H9 (cell line): ENCODE measurements at places on chromosomes 4 and X. TPM values are rescaled to one million over a fixed set of nuclear protein-coding genes. Genes with fewer than 3 reads are reported as not detected.

OTC gene
- total RNA-seq = not detected in 2 replicates

DTHD1 gene
- not detected in 2 replicates for total RNA-seq

ZNF732 gene
- 13.4 and 13.6 TPM in 2 replicates for total RNA-seq

UGT2B17 gene
- not detected in 2 replicates for total RNA-seq

PASD1 gene
- not detected in 2 replicates for total RNA-seq

VCX3A gene
- 0.28 and 0.35 TPM in 2 replicates for total RNA-seq

- no peak overlapping the region for H3K4me3 ChIP-seq
- H3K27me3 ChIP-seq = no peaks in the 10 kb centered on the region
- no peaks in the 10 kb centered on the region; the same call in 1 of the 2 replicates for H3K4me1 ChIP-seq
Observed at GRCh38 chr4:179285696-179286095, 1843.5 kb upstream of the AGA start.

DNA sequence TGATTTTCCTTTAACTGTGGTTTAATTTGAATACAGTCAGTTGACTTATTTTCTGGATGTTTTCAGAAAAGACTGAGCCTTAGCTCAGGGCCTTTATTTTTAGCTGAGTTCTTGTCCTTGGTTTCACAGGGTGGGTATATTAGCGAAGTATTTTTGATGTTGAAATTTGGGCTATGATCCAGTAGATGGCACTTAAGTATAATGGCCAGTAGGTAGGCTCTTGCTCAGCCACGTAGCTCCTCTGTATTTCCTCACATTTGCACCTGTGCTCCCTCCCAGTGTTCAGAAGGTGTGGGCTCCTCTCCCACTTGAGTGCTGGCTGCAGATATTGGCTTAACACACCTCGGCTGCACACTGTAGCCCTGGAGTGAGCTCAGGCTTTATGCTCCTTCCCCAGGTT is 549.9 kb upstream of the AMOT start:
- H3K27me3 ChIP-seq = no peaks in the 10 kb centered on the region
- H3K4me3 ChIP-seq = no peak overlapping the region
- H3K36me3 ChIP-seq = peaks cover 47% of the 10 kb centered on the region
- no peak overlapping the region for H3K27ac ChIP-seq

- no peaks in the 10 kb centered on the region for H3K27me3 ChIP-seq
- H3K4me1 ChIP-seq = no peaks in the 10 kb centered on the region
- no peak overlapping the region for H3K4me3 ChIP-seq
- H3K36me3 ChIP-seq = peaks cover 8% of the 10 kb centered on the region; the same call in 1 of the 2 replicates
- no peak for DNase-seq
- H3K27ac ChIP-seq = no peak overlapping the region
Observed at GRCh38 chr4:165560941-165561340, 182.1 kb downstream of the CPE start.

DNA sequence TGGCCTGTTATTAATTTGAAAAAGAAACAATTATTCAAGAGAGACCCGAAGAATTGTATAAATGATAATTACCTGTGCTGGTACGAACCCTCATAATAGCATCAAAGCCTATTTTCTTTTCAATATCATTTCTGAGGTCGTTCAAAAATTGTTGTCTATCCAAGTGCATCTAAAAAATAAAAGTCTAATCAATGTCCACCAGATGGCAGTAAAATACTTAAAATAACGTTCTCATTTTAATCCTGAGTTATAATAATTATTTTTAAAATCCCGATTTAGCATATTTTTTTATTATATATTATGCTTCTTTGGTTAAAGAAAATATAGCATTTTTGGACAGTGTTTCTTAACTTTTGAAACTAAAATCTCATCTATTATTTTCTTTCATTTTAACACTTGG is 55.7 kb downstream of the METTL14 start:
- H3K36me3 ChIP-seq = peaks cover 46% of the 10 kb centered on the region
- H3K4me1 ChIP-seq = no peaks in the 10 kb centered on the region; the same call in 1 of the 2 replicates
- no peak overlapping the region for H3K4me3 ChIP-seq
- no peak for DNase-seq
- no peaks in the 10 kb centered on the region for H3K27me3 ChIP-seq
- no peak overlapping the region for H3K27ac ChIP-seq

DNA sequence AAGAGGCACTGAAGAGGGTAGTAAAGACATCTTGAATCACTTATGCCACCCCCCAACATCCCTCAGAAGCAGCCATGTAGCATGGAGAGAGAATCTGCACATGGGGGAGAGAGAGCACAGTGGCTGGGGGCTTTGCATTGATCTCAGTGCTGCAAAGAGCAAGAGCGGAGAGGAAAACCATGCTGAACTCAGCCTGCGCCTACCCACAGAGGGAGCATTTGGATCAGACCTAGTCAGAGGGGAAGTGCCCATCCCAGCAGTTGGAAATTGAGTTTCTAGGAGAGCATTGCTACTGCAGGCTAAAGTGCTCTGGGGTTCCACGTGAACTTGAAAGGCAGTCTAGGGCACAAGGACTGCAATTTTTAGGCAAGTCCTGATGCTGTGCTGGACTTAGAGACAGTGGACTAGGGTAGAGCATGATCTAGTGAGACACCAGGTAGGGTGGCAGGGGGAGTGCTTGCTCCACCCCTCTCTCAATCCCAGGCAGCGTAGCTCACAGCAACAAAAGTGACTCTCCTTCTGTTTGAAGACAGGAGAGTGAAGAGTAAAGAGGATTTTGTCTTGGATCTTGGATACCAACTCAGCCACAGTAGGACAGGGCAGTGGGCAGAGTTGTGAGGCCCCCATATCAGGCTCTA is 9.0 kb upstream of the PROM1 start:
- H3K27ac ChIP-seq = no peak overlapping the region
- DNase-seq = peak; percentile 52
- no peaks in the 10 kb centered on the region for H3K36me3 ChIP-seq

DNA sequence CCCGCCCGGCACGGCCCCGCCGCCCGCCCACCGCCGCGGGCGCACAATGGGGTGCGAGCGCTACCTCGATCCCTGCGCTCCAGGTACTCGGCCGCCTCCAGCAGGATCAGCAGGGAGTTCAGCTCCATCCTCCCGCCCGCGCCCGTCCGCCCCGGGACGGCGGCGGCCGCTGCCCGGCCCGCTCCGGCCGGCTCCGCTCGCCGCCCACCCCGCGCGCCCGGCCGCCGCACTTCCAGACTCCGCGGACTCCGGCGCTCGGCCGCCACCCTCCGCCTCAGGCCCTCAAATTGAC is at the start of gene MXD4:
Gene MXD4, minus strand, starts transcription at position 257 of the 292 bp plus-strand sequence. Its CDS starts 129 bp downstream, at position 128.
- H3K27me3 ChIP-seq = no peaks in the 10 kb centered on the region
- peak within 1 kb of the TSS; percentile 79 for H3K4me3 ChIP-seq
- H3K36me3 ChIP-seq = no peaks in the 10 kb centered on the region
- no peak within 1 kb of the TSS for H3K27ac ChIP-seq
- DNase-seq = no peak

GRCh38 chr4:112418092-112418491 is 97.9 kb downstream of the NEUROG2 start:
- H3K36me3 ChIP-seq = no peaks in the 10 kb centered on the region
- no peaks in the 10 kb centered on the region; the same call in 1 of the 2 replicates for H3K4me1 ChIP-seq

DNA sequence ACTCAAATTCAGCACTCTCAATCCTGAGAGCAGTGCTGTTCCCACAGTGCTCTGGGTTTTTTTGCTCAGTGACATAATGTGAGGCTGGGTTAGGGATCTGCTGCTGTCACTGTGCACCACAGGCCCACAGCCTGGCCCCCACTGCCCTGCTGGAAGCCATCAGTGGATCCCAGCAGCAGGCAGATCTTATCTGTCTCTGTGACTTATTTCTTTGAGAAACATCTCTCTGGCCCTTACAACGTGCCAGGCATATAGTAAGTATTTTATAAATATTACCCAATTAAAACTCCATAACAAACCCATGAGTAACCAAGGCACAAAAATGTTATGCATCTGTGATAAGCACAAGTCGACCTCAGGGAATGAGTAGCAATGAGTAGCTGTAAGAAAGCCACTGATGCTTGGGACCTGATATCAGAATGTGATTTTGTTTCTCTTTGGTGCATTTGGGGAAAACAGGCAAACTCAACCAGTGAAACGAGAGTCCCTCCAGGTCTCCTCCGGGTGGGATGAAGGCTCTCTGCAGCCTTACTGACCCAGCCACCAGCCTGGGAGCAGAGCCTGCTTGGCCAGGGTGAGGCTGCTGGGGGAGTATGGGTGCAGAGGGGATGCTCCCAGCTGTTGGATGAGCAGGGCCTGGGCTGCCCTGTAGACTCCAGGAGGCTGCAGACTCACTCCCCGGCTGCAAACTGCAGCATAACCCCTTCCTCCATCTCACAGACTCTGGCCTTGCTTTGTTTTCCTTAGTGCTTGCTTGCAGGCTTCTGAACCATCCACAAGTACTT is 172.7 kb upstream of the LNX1 start:
- no peak for DNase-seq
- H3K4me1 ChIP-seq = no peaks in the 10 kb centered on the region
- H3K36me3 ChIP-seq = no peaks in the 10 kb centered on the region
- no peaks in the 10 kb centered on the region for H3K27me3 ChIP-seq

DNA sequence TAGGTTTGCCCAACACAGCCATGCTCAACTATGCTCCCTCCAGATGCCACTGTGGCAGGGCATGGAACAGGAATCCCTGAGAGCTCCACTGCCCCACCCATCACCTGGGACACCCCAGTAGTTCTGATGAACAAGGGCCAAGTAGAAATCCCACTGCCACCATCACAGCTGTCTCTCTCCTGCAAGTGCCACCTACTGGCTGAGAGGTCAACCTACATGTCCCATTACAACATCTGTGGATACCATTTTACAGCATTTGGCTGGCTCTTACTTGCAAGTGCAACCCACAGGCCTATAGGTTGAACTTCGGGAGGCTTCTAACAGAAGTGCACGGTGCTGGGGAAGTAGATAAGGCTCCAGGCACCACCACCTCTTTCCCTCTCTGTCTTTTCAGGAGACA is 142.5 kb downstream of the CXXC4 start:
- no peaks in the 10 kb centered on the region for H3K27me3 ChIP-seq
- no peak overlapping the region for H3K4me3 ChIP-seq
- H3K27ac ChIP-seq = no peak overlapping the region
- H3K36me3 ChIP-seq = peaks cover 13% of the 10 kb centered on the region

- H3K4me1 ChIP-seq = peaks cover 8% of the 10 kb centered on the region; the same call in 1 of the 2 replicates
- no peaks in the 10 kb centered on the region for H3K27me3 ChIP-seq
- no peak for DNase-seq
- no peak overlapping the region for H3K4me3 ChIP-seq
- H3K27ac ChIP-seq = no peak overlapping the region
Observed at GRCh38 chr4:145820407-145820806, 118.2 kb downstream of the ZNF827 start.

DNA sequence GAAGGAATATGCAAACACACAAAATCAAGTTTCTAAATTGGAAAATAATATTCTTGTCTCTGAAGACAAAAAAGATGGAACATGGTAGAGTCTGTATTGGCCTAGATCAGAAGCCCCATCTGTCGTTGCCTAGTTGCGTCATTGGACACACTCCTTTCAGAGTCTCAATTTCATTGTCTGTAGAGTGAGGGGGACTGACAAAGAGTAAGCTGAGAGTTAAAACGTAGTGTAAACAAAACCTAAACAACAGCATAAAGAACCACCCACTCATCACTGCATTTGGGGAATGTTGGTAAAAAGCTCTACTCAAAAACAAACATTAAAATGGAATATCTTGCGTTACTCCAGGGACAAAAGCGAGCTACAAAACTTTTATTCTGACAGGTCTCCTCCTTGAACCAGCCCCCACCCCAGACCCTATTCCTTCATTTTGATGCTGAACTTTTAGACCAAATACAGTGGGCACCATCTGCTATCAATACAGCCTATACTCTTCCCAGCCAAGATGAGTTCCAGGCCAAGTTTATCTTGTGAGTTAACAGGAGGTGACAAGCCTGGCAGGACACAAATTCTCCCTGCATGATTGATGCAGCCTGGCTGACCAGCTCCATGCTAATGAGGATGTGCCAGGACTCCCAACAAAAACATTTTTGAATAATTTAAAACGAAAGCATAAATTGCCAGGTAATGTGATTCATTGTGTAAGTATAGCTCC is 125.2 kb downstream of the COL25A1 start:
- H3K4me3 ChIP-seq = no peak overlapping the region
- DNase-seq = no peak
- no peaks in the 10 kb centered on the region for H3K27me3 ChIP-seq
- no peaks in the 10 kb centered on the region for H3K36me3 ChIP-seq
- H3K4me1 ChIP-seq = no peaks in the 10 kb centered on the region

- no peak overlapping the region for H3K27ac ChIP-seq
- peak; percentile 89 for DNase-seq
- H3K4me3 ChIP-seq = no peak overlapping the region
- no peaks in the 10 kb centered on the region for H3K27me3 ChIP-seq
- H3K36me3 ChIP-seq = no peaks in the 10 kb centered on the region; the same call in 2 of the 3 replicates
Observed at GRCh38 chr4:1285790-1286553, 3.7 kb upstream of the MAEA start.

- DNase-seq = no peak
- no peaks in the 10 kb centered on the region for H3K27me3 ChIP-seq
- H3K4me3 ChIP-seq = no peak within 1 kb of the TSS
- no peak within 1 kb of the TSS for H3K27ac ChIP-seq
Observed at GRCh38 chrX:15600745-15601144, at the start of gene ACE2. TSS of gene ACE2 (minus strand) at chrX:15600960. CDS start at chrX:15600911, 49 bp downstream.

DNA sequence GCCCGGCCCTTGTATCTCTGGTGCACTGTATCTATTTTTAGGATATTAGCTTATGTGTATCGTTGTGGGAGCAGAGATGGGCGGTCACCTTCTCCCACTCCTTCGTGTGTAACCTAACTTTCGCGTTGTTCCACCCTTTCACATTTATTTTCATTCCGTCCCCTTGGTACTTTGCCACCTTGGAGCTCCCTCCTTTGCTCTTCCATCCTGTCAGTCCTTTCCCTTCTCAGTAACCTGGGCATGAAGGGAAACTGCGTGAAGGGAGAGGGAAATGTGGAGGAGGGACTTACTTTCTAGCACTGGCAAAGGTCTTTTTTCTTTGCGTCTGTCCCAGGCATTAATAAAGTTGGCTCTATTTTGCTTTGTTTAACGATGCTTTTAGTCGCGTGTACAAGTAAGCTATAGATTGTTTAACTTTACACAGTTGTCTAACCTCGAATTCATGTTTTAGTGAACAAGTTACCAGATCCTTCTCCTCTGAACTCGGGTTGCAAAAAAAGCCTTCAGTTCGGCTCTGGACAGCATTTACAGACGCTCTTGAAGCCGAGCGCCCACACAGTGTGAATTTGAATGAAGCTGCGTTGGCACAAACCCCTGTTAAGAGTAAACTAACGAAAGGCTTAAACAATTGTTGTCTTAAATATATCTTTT is 3.9 kb downstream of the PCDH10 start:
- DNase-seq = peak; percentile 22
- no peak overlapping the region for H3K27ac ChIP-seq
- H3K4me3 ChIP-seq = peak overlapping the region; percentile 92
- H3K27me3 ChIP-seq = peaks cover 38% of the 10 kb centered on the region; the same call in 1 of the 2 replicates
- H3K4me1 ChIP-seq = no peaks in the 10 kb centered on the region

- peak; percentile 80 for DNase-seq
- H3K4me1 ChIP-seq = peaks cover 3% of the 10 kb centered on the region; the same call in 1 of the 2 replicates
- H3K36me3 ChIP-seq = peaks cover 22% of the 10 kb centered on the region; the same call in 2 of the 3 replicates
- H3K27me3 ChIP-seq = no peaks in the 10 kb centered on the region
Observed at GRCh38 chr4:6680372-6681034, 13.2 kb upstream of the S100P start.
